CD4-positive, alpha-beta T cell treated with Interleukin-4 for 1 hour (primary cell): ENCODE measurements at places on chromosomes 6 and 20.

DNA sequence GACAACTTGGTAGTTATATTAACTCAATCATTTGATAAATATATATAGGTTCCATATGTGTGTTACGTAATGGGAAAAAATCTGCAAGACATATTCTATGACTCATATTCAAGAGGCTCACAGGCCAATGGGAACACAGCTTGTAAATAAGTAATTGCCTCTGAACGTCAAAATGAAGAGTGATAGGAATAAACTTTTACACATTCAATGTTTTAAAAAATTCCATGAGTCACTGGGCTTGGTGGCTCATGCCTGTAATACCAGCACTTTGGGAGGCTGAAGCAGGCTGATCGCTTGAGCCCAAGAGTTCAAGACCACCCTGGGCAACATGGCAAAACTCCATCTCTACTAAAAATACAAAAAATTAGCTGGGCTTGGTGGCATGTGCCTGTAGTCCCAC, 209.4 kb upstream of the MCHR2 start:
- DNase-seq: no peak

- DNase-seq: peak; percentile 52
These were observed 118.8 kb upstream of the TRAF3IP2 start for GRCh38 chr6:111724505-111724904.

- DNase-seq: no peak
These were observed 166.8 kb upstream of the PREP start for GRCh38 chr6:105569706-105570105.

DNA sequence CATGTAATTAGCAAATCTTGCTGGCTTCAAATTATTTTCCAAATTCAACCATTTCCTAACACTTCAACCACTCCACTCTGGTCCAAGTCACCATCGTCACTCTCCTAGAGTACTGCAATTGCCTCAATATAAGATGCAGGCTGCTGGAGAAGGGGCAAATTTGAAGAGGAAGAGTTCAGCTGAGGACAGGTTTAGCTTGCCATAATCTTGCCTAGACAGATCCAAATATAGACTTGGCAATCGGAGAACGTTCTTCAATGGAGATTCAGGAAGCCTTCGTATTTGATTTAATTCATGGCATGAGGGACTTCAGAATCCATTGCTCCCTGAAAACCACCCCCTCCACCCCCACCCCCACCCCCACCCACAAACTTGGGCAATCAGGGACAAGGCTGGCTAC, 15.4 kb upstream of the KHDC1L start:
- no peak for DNase-seq

DNA sequence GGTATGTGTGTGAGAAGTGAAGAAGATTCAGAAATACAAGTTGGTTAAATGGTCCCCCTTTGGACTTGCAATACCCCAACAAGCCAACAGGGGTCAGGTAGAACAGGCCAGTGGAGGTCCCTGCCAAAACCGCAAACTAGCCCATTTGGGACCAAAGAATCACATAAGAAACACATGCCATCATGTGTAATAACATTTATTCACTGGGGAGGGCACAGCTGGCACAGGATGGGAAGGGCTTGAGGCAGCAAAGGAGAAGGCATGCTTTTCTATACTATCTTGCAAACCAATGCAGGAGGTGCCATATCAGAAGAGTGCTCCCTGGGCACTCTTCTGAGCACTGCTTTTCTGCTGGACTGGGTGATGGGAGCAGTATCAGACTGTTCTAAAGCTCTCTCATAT, 116.1 kb upstream of the TRAF3IP2 start:
- peak; percentile 59 for DNase-seq

GRCh38 chr6:90472716-90473115, 114.2 kb downstream of the MAP3K7 start:
- peak; percentile 27 for DNase-seq

GRCh38 chr20:62165762-62166399, 16.9 kb upstream of the MTG2 start:
- DNase-seq: no peak

GRCh38 chr20:43300901-43301300, 111.2 kb upstream of the PTPRT start:
- no peak for DNase-seq

DNA sequence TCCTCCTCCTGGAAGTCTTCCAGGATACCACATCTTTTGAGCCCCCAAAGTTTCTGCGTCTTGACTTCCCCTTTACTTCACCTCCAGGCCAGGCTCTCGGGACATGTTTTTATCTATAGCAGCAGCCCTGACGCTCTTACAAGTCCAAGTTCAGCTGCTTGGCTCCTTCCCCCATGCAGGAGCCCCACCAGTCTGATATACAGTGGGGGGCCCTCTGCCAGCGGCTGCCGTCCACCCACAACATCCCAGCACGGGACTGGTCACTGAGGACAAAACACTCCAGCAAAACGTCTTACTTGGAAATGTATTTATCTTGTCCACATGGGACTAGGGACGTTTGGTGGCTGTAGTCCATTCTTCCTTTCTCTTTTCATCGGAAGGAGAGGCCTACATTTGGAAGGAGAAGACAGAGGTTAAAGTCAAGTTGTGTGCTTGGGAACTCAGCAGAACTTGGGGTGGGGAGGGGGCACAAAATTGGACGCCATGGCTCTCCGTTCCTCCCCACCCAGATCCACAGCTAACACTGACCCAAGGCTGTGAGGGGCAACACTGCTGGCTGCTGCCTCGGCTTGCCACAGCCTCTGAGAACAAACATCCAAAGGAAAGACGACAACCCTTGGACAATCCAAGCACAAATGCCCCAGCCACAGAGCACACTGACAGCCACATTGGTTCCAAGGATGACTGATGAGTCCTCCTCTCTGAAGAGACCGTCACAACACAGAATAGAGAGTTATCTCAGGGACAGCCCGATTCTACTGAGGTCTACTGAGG, 79.2 kb downstream of the PRND start:
- no peak for DNase-seq

- no peak for DNase-seq
These were observed 5.6 kb downstream of the SPATA2 start for GRCh38 chr20:49909499-49910339.

GRCh38 chr6:154893917-154894316, 101.2 kb upstream of the TIAM2 start:
- DNase-seq: no peak

DNA sequence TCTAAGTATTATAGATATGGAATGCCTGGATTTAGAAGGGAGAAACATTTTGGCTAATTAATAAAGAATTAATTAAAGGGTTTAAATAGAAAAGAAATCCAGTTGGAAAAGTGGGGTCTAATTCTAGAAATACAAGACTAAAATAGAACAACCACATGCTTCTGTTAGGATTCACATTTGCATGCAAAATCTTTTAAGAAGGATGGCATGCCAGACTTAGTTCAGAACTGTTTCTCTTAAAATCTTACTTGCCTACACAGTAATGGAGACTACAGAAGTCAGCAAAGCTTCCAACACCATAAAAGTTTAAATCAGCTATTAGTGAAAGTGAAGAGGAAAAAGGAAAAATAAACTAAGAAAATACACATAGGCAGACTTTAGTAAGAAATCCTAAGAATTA, 32.7 kb upstream of the KATNA1 start:
- no peak for DNase-seq

DNA sequence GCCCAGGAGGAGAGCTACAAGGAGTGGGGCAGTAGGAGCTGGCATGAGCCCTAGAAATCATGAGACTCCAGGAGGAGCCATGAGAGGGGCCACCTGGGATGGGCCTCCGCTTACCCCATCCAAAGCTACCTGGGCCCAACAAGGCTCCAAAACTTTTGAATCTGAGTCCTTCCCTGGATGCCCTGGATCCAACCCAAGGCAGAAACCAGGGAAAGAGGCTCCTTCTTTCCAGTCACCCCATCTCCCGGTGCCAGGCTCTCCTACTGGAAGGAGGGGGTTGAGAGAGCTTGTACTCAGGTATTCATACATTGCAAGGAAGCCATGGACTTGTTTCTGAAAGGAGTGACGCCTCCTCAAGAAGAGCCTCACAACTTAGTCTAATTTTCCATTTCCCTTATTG, 7.8 kb upstream of the SIRPG start:
- no peak for DNase-seq

- DNase-seq: no peak
These were observed 124.1 kb upstream of the RPS6KA2 start for GRCh38 chr6:166751051-166751595.

- DNase-seq: no peak
These were observed 38.3 kb downstream of the IGF2R start for GRCh38 chr6:160007145-160007544.

DNA sequence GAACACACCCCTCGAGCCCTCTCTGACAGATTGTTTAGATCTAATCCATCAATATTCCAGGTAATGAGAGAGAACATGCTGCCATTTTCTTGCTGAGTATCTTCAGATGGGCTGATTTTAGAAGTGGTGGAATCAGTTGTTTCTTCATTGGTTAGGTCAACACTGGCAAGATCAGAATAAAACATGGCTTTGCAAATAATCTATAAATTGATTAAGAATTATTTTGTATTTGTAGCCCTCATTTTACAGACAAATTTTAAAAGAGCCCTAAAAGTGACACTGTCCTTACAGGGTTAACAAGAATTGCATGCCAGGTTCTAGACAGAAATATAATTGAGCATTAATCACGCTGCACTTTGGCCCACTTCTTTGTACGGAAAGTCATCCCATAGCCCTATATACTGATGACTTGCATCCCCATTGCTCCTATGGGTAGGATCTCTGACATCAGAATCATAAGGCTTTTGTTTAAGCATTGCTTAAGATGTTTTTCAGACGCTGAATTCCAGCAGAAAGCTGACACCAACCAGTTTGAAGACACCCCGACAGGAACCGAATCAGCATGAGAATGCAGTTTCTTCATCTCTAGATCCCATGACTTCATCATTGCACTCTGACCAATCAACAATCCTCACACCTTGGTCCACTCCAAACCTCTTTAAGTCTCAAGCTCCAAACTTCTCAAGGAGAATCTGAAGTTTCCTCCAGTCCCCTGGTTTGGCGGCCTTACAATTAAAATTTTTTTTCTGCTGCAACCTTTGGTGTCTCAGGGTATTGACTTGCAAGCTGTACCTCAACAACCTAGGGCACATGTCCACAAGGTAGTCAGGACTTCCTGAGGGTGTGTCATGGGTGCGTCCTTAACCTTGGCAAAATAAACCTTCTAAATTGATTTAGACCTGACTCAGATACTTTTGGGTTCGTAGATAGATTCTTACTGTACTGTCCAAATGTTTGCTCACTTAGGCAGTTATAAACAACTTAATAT, 7.8 kb downstream of the TDP2 start:
- DNase-seq: no peak

- DNase-seq: no peak
These were observed 33.7 kb downstream of the SPTLC3 start for GRCh38 chr20:13042458-13042794.
